ENCODE measurements at places on chromosomes 5 and 9.

- DNase-seq: no peak
Observed at GRCh38 chr9:27654629-27655285, 81.5 kb upstream of the C9orf72 start.

- DNase-seq: no peak
Observed at GRCh38 chr5:69019668-69020375, 74.0 kb upstream of the SLC30A5 start.

DNA sequence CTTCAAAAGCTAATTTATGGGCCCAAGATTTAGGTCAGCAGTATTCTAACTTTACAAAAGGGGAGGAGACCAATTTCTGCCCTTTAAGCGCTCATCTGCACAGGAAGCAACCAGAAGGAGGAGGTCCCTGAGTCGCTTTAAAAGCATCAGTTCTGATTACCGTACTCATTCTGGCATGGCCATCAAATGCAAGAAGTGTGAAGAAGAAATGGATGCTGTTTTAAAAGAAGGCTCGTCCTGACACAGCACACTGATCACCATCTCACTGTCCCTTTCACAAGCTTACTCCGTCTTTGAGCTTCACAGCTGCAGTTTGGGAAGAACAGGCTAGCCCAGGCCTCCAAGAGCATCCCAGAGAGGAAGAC, 17.5 kb downstream of the ZNF608 start:
- DNase-seq: no peak

- no peak for DNase-seq
Observed at GRCh38 chr9:117187498-117187897, 227.4 kb downstream of the ASTN2 start.

GRCh38 chr5:146388386-146388785, 49.7 kb downstream of the POU4F3 start:
- DNase-seq: no peak
